Prostate gland (tissue), 2 donors: ENCODE measurements at places on chromosomes 4 and X. TPM values are rescaled to one million over a fixed set of nuclear protein-coding genes. Genes with fewer than 3 reads are reported as not detected.

RBM46 gene
- total RNA-seq, result not detected

FAT1 gene
- 215 TPM for total RNA-seq

PABPC5 gene
- 3.1 TPM for total RNA-seq

TCEANC gene
- 3.1 TPM for total RNA-seq

SPANXN4 gene
- not detected for total RNA-seq

GPAT3 gene
- total RNA-seq, result 3.7 TPM

- no peak for DNase-seq
Observed at GRCh38 chr4:67054896-67055295, 490.4 kb downstream of the CENPC start.

DNA sequence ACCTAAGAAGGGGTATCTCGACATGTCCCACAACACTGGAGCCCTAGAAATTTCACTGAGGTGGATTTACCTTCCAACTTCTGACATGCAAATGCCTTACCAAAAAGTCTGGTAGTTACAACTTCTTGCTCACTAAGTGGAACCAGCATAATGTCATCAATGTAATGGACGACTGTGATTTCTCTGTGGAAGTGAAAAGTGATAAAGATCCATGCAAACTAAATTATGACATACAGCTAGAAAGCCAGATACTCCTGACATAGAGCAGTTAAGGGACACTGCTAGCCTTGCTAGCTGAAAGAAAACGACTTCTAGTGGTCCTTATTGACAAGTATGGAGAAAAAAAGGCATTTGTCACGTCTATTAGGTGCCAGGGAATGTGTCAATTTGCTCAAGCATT is 191.1 kb downstream of the MAB21L2 start:
- DNase-seq, result no peak

DNA sequence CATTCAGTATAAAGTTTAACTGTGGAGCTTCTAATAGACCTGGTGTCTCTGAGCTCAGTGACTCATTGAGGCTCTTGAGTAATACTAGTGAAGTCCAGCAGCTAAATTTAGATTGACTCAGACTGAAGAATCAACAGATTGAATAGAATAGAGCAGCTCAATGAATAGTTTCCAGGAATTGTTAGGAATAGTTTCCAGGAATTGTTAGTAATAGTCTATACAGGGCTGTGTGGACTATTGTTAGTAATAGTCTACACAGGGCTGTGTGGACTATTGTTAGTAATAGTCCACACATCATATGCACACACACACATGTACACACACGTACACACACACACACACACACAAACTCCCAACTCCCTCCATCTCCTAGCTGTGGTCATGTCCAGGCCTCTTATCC is 3.0 kb downstream of the GIMD1 start:
- no peak for DNase-seq

GRCh38 chrX:123504047-123504446 is 228.8 kb downstream of the THOC2 start:
- DNase-seq, result no peak

- no peak for DNase-seq
Observed at GRCh38 chrX:64662876-64663275, 267.6 kb upstream of the MTMR8 start.

DNA sequence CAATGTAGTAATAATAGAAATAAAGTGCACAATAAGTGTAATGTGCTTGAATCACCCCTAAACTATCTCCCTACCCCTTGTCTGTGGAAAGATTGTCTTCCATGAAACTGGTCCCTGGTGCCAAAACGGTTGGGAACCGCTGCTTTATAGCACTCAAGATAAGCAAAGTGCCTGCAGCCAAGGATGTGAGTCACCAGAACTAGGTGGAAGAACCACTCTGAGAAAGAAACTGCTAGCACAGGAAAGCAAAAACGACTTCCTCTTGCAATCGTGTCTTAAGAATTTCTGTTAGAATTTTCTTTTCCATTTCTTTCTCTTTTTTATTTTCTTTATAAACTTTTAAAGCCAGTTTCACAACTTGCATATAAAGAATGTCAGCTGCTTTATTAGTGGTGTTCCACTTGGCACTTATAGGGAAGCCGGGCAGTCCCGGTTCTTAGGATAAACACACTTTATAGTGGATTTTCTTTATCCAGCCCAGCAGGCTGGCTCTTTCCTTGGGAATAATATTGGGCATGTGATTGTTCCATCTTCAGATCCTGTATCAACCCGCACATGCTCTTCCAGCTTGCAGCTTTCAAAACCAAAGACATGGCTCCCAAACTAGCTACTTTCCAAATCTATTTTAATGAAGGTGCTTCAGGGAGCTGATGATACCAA is 32.3 kb upstream of the CXCL8 start:
- DNase-seq, result peak; percentile 74

GRCh38 chr4:101439926-101440325 is 92.6 kb upstream of the PPP3CA start:
- no peak for DNase-seq

GRCh38 chrX:65601126-65601525 is 66.3 kb upstream of the MSN start:
- DNase-seq, result no peak

GRCh38 chrX:83529950-83530349 is 21.9 kb downstream of the POU3F4 start:
- DNase-seq, result no peak

DNA sequence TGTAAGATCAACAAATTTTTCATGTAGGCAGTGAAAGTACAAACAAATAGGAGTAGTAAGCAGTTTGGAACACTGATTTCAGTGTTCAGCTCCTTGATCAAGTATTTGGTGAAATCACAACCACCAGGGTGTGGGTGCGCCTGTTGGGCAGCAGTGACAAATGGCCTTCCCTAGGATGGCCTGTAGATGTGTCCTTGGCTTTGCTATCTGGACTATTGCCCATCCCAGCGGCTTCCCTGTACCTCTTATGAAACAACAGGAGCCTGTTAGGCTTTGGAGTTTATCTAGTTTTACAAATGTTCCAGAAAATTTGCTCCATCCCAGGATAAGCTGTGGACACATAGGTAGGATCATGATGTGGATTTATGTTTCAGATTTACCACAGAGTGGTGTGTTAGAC is 216.8 kb upstream of the FAT1 start:
- DNase-seq, result no peak

DNA sequence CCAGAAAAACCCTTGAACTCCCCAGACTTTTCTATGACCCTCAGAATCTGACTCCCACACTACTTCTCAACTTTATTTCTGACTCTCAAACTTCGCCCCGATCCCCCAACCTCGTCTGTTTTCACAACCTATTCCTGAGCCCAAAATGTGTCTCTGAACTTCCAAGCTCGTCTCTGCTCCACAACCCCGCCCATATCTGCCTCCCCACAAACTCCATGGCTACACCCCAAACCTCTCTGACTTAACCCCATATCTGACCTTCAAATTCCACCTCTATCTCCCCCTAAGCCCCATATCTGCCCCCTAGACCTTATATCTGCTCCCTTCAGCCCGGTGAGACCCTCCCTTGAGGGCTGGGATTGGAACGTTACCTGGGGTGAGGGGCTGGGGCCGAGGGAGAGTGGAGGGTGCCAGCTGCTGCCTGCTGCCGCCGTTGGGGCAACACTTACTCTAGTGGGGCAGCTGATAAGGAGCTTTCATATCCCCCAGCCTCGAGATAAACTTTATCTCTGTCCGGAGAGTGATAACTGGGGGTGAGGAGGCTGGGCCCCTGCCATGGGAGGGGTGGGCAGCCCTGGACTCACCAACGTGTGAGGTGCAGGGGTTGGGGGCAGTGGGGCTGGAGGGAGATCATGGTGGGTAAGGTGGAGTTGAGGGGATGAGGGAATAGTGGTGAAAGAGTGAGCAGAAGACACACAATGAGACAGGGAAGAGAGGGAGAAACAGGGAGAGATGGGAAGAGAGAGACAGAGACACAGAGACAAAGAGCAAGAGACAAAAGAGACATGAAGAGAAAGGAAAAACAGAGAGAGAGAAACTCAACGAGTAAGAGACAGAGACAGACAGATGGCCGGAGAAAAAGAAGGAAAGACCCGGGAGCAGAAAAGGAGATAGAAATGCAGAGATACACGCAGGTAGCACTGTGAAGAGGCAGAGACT is 1.4 kb downstream of the GATA1 start:
- DNase-seq, result no peak
